DMS53 (cell line): ENCODE measurements at places on chromosomes 5 and 9.

GRCh38 chr5:135490245-135491037, 38.3 kb upstream of the TIFAB start:
- DNase-seq: peak; percentile 80

DNA sequence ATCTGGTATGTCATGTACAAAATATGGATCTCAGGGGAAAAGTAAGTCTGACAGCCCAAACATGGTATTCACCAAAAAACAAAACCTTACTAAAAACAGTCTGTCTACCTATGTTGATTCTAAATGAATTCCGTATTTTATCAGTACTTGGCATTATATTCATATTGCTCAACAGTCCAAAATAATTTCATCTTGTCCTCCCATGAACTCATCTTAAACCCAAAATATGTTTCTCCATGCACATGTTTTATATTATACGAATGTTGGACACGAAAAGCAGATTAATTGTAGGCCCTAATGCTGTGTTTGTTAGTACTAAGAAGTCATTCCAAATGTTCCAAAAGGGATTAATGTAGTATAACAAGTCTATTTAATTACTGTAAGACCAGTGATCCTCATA, 20.1 kb downstream of the NFIB start:
- no peak for DNase-seq

GRCh38 chr5:5784101-5784500, 361.6 kb downstream of the ICE1 start:
- no peak for DNase-seq

DNA sequence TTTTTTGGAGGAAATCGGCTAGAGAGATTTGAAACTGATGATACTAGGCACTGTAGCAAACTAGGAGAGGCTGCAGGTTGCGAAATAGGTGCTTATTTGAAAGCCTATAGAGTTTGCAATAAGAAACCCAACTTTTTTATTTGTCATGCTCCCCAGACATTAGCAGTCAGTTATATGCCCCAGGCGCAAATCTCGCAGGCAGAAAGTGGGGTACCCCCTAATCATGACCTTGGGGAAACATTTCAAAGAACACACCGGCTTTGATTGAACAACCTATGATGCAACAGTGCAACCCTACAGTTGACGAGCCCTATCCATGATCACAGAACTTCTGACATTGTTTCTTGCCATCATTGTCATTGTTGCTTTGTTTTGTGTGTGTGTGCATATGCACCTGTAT, 510.5 kb downstream of the RAB3C start:
- no peak for DNase-seq

DNA sequence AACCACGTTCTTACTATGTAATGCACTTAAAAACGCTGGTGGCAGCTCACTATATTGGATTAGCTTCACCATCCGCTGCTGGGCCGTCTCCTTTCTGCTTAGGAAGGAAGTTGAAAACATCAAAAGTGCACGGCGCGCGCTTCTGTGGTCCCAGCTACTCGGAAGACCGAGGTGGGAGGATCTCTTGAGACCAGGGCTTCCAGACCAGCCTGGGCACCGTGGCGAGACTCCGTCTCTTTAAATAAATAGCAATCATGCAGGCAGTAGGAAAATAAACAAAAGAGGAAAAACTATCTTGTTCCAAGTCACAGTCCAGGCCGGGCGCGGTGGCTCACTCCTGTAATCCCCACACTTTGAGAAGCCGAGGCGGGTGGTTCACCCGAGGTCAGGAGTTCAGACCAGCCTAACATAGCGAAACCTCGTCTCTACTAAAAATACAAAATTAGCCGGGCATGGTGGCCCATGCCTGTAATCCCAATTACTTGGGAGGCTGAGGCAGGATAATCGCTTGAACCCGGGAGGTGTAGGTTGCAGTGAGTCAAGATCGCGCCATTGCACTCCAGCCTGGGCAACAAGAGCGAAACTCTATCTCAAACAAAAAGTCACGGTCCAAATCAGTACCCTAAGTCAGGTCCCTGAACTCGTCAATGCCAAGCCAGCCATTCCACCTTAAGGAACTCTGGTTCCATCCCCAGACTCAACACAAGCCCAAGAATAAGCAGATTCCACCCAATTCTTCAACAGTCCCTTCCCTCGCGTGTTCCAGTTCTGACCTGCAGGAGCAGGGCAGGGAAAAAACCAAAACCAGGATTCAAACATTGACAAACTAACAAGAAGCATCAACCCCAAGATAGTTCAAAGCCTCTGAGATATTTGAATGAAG, 1.0 kb upstream of the GOLGA1 start:
- peak; percentile 80 for DNase-seq
